ENCODE measurements at places on chromosomes 3 and 15.

DNA sequence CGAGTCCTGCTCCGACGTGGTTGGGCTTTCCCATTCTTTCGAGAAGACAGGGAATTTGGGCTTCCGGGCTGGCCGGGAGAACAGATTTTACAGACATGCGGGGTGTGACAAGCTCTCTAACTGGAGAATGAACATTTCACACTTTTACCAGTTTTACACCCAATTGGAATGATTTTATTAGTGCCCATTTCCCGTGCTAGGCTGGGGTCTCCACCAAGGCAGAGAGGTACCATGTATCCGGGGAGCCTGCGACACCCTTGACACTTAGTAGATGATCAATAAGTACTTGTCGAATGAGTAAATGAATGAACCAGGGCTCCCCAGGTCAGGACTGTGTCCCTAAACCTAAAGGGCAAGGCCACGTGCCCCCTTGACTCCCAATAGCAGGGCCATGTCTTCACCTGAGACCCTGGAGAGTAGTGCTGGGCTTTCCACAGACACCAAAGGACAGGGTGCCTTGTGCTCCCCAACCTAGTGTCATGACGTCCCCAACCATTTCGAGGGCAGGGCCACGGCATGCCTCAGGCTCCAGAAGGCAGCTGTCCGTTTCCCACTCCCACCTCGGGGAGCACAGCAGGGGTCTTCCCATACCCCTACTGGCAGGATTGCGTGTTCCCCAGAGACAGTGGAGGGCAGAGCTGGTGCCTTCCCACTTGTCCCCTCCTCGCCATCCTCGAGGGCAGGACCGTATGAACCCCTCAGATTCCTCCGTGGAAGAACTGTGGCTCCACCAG, 679 bp upstream of the MYD88 start:
- no peak for DNase-seq

DNA sequence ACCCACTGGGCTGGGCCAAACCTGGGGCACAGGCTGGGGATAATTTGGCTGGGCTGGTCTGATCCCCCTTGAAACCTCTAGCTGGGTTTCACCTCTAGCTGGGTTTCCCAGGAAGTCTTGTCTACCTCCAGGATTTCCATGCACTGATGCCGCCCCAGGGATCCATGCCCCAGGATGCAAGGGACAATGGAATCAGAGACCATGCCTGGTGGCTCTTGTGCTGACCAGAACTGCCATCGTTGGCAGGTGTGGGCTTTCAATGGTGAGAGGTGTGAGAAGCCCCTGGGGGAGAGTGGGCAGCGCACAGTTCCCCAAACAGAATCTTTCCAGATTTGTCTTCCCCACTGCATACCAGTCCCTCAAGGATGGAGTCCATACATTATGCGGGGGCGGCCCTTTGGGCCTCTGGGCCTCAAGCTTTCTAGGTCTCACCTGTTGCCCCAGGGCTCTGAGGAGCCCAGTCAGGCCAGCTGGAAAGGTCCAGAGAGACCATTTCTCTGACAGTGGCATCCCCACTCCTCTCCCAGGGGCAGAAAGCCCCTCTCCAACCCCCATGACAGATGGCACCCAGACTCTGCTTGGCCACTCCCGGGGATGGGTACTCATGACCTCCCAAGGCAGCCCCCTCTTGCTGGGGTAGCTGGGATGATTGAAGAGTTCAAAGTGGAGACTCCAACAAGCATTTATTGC, 35.4 kb downstream of the EPHB3 start:
- DNase-seq = no peak

- DNase-seq = no peak
Measured at GRCh38 chr3:10206166-10206511, 41.4 kb downstream of the IRAK2 start.

- no peak for DNase-seq
Measured at GRCh38 chr3:147881933-147882332, 472.8 kb downstream of the ZIC1 start.

GRCh38 chr3:20608054-20608738, 422.2 kb upstream of the SGO1 start:
- no peak for DNase-seq

DNA sequence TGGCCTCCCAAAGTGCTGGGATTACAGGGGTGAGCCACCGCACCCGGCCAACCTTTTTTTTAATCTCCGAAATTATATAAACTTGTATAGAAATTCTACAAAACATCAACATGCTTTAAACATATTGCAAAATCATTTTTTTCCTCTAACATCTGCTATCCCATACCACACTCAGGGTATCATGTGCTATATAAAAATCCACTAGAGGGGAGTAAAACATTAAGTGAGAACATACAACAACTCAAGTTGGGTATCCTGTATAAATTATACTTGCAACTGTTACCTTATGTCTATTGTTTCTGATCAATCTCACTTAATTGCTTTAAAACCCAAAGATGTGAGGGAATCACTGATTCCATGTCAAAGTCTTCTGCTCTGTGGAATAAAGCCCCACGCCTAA, 71.9 kb upstream of the FBN1 start:
- DNase-seq = no peak

GRCh38 chr3:174270841-174271240, 588.3 kb upstream of the NAALADL2 start:
- DNase-seq = no peak

GRCh38 chr3:127442506-127442905, 148.0 kb downstream of the TPRA1 start:
- no peak for DNase-seq

GRCh38 chr3:28218071-28218916, 23.1 kb upstream of the CMC1 start:
- no peak for DNase-seq

DNA sequence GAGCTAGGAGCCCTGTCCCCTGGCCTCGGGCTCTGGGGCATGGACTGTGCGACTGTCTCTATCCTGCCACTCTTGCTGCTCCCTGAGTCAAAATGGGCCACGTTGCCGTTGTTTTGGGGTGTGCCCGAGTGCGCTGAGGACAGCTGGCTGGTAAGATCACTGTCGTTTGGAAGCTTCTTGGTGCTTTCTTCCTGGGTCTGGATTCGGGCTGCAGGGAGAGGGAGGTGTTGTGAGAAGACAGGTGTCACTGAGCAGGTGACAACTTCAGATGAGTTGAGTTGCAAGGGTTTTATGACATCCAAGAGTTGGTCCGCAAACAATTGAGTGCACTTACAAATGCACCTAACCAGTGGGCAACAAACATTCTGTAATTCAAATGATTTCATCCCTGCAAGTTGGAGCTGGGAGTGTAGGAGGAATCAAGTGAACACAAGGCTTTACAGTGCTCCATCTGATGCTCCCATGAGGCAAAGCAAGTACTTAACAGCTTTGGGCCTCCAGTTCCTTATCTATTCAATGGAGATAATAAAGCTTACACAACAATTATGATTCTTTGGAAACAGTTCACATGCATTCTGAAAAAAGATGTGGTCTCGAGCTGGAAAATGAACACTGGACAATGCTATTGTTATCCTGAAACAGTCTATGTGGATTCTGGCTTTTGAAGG, 11.0 kb upstream of the STARD5 start:
- DNase-seq = no peak

DNA sequence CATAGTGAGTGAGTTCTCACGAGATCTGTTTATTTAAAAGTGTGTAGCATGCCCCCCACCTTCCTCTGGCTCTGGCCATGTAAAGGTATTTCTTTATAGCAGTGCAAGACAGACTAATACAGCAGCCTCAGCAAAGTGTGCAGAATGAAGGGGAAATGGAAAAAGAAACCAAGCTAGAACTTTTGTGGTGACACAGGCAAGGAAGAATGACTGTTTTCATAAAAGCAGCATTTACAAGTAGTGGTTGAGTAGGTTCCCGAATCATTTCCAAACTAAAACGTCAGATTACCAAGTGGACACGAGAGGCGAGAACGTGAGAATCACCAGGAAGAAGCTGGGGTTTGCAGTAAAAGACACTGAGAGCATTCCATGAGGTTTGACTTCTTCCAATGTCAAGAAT, 100.2 kb upstream of the AKAP13 start:
- no peak for DNase-seq

DNA sequence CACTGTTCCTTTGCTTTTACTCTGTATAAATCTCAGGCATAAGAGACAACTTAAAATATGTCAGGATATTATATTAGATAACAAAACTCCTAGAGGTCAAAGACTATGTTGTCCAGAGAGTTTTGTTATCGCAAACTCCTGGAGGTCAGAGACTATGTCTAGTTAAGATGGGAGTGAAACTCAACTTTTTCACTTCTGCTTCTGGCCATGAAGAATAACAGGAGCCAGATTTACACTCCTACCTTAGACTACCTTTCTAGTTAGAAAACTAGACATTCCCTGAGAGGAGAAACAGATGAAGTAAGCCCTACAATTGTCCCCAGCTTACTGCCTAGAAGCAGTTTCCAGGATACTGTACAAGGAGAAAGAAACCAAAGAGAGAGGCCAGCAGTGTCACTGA, 255.4 kb upstream of the UBE2E1 start:
- DNase-seq = no peak

- DNase-seq = no peak
Measured at GRCh38 chr15:90343302-90343790, 8.7 kb upstream of the ZNF774 start.

- DNase-seq = no peak
Measured at GRCh38 chr3:62625268-62625667, 249.9 kb downstream of the CADPS start.

- DNase-seq = no peak
Measured at GRCh38 chr15:79007066-79007465, 62.2 kb upstream of the CTSH start.

DNA sequence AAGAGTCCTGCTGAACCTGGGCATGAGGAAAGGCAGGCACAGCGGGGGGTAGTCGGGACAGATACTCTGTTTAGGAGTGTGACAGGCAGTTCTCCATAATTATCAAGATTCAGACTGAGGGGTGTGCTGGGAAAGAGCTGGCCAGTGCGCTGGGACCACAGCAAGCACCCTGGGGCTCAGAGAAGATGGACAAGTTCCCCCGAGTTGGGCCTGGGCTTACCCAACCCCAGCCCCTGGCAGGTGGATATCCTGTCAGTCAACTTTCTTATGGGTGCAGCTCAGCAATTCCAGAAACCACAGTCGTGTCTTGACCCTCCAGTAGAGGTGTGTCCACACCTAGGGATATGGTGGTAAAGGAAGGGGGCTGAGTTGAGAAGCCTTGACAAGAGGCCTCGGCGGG, 49.2 kb upstream of the PRR20G start:
- DNase-seq = no peak

DNA sequence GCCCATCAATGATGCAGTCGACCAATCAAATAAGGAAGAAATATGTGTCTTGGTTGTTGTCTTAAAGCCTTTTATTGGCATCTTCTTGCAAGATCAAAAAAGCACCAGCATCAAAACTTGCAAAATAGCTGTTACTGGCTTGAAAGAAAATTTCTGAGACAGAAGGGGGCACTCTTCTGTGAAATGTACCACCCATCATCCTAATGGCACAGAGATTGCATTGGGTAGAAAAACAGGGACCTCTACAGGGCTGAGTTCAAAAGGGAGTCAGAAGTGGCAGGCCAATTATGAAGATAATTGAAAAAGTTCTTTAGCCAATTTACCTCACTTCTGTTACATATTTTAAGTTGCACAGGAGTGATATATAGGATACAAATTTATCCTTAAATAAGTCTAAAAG, 122.3 kb upstream of the GPR149 start:
- DNase-seq = no peak

DNA sequence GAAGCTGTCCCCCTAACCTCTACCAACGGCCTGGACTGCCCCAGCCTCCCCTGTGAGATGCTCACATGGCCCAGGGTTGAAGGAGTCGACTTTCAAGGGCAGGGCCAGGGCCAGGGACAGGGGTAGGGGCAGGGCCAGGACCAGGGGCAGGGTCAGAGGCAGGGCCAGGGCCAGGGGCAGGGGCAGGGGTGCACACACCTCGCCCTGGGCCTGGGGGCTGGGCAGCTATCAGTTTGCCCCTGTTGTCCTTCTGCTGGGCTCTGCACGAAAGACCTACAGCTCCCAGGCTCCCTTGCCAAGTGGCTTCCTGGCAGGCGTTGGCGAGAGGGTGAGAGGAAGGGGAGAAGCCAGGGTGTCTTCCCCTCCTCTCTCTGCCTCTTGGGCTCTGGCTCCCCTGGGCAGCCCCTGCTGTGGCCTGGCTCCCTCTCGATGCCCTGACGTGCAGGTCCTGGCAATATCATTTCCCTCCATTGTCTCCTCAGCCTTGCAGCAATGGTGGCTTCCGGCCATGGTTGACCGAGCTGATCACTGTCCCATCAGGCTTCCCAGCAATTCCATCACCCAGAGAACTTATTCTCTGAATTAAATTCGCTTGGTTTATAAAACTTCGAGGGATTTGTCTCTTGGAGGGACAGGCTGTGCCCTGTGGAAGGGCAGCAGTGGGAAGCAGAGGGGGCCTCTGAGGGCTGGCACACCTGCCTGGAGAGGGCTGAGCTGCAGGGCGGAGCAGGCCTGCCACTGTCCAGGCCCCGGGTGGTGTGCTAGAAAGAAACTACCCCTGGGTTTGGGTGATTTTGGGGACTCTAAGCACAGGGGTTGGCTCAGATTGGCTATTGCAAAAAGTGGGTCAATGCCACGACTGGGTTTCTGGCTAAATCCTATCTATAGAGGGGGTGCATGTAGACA, 13.9 kb downstream of the PRR23E start:
- no peak for DNase-seq

GRCh38 chr3:127730666-127731295, 58.0 kb downstream of the ABTB1 start:
- no peak for DNase-seq

GRCh38 chr3:184814214-184814613, 2.2 kb downstream of the VPS8 start:
- no peak for DNase-seq

DNA sequence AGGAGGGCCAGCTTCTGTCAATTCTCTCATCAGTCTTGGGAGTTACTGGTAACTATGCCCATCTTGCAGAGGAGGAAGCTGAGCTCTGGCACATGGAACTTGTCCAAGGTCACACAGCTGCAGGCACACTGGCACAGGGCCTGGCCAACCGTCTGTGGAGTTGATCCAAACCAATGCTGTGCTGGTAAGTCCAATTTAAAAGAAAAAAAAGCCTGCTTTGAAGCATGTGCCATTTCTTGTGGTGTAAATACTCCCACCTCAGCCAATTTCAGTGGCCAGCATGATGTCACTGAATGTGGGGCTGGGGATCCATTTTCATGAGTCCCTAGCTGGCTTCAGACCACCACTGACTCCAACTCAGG, 83.4 kb downstream of the CHSY1 start:
- DNase-seq = no peak

All from urothelium cell line (cell line).